Small intestine (tissue), 16 donors: ENCODE measurements at places on chromosomes 2 and 18. TPM values are rescaled to one million over a fixed set of nuclear protein-coding genes. Genes with fewer than 3 reads are reported as not detected.

The CNPPD1 gene
- polyA plus RNA-seq = 63.2 TPM

The DLX2 gene
- 0.18 TPM for polyA plus RNA-seq

The RUFY4 gene
- polyA plus RNA-seq = not detected

The NOSTRIN gene
- polyA plus RNA-seq = 43.8 TPM

GRCh38 chr2:233764761-233765160, 4.7 kb downstream of the UGT1A1 start:
- no peaks in the 10 kb centered on the region for H3K27me3 ChIP-seq
- no peak overlapping the region for H3K4me3 ChIP-seq
- no peaks in the 10 kb centered on the region for H3K36me3 ChIP-seq
- peaks cover 4% of the 10 kb centered on the region for H3K4me1 ChIP-seq
- DNase-seq = no peak

- no peak for DNase-seq
- H3K4me3 ChIP-seq = no peak overlapping the region
- no peaks in the 10 kb centered on the region for H3K4me1 ChIP-seq
These were observed 576.0 kb downstream of the ARHGAP15 start for GRCh38 chr2:143705108-143705707.

DNA sequence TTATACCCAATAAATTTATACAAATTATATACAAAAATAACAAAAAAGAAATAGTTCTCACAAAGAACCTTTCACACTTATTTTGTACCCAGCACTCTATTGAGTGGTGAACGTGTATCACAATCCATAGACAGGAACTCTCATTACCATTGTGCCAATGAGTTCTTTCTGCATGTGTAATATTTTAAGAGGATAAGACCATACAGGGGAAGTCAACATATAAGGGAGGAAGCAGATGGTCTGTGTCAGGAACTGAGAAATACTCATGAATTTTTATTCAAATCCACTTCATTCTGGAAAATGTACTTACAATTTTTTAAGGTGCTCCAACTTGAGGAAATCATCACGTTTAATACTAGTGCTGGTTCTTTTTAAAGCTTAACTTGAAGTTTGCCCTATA, 27.1 kb upstream of the ELOA2 start:
- H3K27me3 ChIP-seq = no peaks in the 10 kb centered on the region
- DNase-seq = no peak
- H3K4me3 ChIP-seq = no peak overlapping the region
- no peak overlapping the region for H3K27ac ChIP-seq
- no peaks in the 10 kb centered on the region for H3K36me3 ChIP-seq
- no peaks in the 10 kb centered on the region for H3K4me1 ChIP-seq

GRCh38 chr18:11882636-11883035, 25.5 kb downstream of the MPPE1 start:
- no peak for DNase-seq
- H3K36me3 ChIP-seq = peaks cover 28% of the 10 kb centered on the region
- no peaks in the 10 kb centered on the region for H3K27me3 ChIP-seq
